ENCODE measurements at places on chromosomes 4 and X.

DNA sequence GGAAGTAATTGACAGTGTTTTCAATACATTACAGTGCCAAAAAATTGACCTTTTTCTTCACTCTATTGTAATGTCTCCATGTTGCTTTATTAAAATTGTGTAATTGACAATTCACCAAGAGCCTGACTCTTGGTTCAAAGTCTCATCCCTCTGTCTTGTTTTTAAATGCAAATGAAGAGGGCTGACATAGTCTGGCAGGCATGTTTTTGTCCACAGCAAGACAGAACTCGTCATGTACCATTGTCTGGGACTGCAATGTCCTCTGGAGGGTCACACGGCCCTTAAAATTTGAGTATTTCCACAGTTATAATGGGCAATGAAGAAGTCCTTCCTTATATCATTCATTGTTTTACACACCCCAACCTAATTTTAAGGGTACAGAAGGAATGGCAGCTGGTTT lies 38.0 kb upstream of the FBXW7 start:
- DNase-seq, result no peak

DNA sequence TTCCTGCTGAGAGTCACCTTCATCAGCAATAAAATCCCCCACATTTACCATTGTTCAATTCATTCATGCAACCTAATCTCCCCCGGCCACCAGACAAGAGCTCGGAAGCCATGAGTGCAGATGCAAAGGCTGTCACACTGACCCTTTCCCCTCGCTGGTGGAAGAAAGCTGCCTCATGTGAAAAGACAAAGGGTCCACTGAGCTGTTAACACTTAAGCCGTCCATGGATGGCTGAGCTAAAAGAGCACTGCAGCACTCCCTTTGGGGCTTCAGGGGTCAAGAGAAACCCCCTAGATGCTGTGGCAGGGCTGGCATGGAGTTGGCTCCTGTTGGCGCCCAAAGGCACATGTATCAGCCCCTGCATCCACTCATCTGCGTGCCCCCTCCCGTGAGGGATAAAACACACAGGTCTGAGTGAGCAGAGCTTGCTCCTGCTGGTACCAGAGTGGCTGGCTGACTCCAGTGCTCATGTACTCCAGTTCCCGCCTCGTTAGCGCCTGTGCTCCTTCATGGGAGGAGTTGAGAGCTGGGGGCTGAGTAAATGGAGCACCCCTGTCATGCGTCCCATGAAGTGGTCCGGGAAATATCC lies 216.5 kb downstream of the PDHA2 start:
- no peak for DNase-seq

- no peak for DNase-seq
Measured at GRCh38 chr4:184958923-184959210, 59.4 kb upstream of the HELT start.

DNA sequence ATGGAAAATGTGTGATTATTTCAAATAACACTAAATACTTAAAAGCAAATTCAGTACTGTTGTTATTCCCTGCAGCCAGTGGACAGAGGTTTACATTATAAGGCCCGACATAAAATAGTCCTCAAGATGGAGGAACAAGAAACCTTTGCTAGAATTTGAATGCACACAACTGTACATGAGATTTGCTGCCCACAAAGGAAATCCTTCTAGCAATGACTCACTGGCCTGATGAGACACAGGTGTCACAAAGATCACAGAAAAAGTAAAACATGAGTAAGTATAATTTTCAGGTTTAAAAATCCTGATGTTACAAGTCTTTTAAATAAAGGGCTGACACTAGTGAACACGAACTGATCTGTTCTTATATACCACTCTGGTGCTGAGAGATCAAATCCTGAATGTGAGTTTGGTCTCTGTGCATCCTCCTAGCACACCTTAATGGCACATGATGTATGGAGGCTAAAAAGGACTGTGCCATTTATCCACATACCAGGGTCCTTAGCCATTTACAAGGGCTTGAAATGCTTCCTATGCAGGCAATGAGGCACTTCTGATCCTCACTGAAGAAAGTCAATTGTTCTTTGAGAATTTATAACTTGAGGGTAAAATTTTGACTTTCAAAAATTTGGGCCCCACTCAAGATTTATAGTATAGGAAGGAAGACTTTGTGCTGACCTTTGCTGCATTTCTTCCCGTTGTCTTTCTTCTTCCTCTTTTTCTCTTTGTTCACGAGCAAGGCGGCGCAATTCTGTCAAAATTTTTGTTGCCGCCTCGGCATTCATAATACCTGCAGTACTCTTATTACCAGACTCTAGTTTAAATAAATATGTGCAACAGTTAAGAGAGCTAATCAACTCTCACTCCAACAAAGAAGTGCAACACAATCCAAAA lies 23.0 kb downstream of the MAP7D3 start:
- DNase-seq, result no peak

DNA sequence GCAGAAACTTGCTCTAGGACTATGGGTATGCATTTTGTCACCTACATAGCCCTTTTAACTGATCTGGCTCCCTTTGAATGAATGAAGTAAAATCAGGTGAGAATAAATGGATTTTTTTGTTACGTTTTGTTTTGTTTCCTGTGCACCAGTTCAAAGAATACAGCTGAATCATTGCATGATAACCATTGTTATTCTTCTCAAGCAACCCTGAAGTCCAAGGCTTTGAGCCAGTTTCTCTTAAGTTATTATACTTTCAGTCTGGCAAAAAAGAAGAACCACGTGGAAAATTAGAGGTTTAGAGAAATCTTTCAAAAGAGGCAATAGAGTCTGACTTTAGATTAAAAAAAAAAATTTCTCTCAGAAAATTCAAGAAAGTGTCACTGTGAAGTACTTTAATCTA lies 398.6 kb upstream of the TECRL start:
- no peak for DNase-seq

GRCh38 chr4:48742412-48742811 lies 37.7 kb downstream of the FRYL start:
- no peak for DNase-seq

DNA sequence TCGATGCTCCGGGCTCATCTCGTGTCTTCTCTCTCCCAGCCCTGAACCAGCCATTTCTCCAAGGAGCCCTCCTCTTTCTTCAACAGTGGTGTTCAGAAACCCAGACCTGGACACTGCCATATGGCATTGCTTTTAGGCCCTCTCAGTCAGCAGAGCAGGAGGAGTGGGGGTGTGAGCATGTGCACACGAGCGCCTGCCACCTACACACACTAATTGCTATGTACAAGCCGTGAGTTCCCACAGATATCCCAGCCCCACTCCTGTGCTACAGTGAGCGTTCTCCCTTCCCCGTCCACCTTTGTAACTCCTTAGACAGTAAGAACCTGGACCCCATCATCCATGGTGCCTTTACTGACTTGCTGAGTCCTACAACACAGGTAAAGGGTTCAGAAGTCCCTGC lies 53.8 kb downstream of the TNIP2 start:
- no peak for DNase-seq

DNA sequence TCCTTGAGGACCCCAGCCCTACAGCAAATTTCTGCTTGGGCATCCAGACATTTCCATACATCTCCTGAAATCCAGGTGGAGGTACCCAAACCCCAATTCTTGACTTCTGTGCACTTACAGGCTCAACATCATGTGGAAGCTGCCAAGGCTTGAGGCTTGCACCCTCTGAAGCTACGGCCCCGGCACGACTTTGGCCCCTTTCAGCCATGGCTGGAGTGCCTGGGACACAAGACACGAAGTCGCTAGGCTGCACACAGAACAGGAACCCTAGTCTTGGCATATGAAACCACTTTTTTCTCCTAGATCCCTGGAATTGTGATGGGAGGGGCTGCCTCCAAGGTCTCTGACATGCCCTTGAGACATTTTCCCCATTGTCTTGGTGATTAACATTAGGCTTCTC lies 1417.7 kb downstream of the ARAP2 start:
- no peak for DNase-seq

- DNase-seq, result no peak
Measured at GRCh38 chr4:85177092-85177491, 210.6 kb upstream of the WDFY3 start.

DNA sequence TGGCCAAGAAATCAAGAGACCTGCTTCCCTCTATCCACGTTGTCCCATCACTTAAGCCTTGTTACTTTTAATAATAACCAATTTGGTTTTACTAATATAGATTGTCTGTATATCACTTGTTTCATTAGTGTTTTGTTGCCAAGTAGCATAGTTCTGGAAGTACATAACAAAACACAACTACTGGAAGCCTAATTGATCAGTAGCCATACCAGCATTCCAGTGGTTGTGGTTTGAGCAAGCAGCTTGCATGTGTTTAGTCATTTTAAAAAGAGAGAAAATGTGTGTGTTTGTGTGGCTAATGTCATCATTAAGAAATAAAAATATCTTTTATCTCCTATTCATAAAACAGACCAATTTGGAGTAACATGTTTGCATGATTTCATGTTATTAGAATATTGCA lies 70.8 kb downstream of the PTPN13 start:
- DNase-seq, result no peak

DNA sequence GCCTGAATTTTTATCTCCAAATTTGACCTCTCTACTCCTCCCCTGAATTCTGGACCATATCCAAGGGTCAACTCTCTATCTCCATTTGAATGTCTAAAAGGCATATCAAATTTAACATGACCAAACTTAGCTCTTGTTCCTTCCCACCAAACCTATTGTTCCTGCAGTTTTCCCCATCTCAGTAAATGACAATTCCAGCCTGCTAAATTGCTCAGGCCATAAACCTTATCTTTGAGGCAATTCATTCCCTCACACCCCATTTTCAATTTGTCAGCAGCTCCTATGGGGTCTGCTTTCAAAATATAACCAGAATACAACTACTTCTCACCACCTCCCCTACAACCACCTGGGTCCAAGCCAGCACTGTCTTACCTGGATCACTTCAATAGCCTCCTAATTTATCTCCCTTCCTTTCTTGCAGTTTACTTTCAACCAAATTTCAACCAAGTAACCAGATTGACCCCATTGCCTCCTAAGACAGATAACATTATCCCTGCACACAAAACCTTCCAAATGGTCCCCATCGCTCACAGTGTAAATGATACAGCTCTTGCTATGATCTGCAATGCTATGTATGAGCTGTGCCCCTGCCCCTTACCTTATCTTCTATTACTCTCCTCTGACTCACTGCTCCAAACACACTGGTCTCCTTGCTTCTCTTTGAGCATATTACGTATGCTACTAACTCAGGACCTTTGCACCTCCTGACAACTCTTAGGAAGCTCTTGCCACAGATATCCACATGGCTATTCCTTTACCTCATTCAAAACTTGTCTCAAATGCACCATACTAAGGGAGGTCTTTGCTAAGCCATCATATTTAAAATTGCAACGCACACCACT lies 66.0 kb downstream of the CAMK2D start:
- no peak for DNase-seq

- no peak for DNase-seq
Measured at GRCh38 chr4:128323401-128323800, 35.8 kb upstream of the PGRMC2 start.

- no peak for DNase-seq
Measured at GRCh38 chr4:122591196-122591595, 29.7 kb downstream of the IL21 start.
